ENCODE measurements at places on chromosomes 6 and 20.

DNA sequence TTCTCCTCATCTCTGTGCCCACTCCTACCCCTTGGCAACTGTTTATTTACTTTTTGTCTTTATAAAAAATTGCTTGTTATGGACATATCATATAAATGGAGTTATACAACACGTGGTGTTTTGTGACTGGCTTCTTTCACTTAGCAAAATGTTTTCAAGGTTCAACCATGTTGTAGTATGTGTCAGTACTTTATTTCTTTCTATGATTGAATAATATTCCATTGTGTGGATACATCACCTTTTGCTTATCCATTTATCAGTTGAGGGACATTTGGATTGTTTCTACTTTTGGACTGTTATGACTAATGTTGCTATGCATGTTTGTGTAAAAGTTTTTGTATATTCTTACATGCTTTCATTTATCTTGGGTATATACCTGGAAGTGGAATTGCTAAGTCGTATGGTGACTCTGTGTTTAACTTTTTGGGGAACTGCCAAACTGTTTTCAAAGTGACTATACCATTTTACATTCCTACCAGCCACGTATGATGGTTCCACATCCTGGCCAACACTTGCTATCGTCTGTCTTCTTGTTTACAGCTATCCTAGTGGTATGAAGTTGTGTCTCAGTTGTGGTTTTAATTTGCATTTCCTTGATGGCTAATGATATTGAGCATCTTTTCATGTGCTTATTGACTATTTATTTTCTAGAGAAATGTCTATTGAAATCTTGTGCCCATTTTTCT, 84.4 kb downstream of the SLX4IP start:
- DNase-seq: no peak

- DNase-seq: no peak
Observed at GRCh38 chr6:11515763-11516162, 21.8 kb upstream of the TMEM170B start.

GRCh38 chr20:45917790-45918141, 5.8 kb upstream of the PLTP start:
- DNase-seq: no peak

DNA sequence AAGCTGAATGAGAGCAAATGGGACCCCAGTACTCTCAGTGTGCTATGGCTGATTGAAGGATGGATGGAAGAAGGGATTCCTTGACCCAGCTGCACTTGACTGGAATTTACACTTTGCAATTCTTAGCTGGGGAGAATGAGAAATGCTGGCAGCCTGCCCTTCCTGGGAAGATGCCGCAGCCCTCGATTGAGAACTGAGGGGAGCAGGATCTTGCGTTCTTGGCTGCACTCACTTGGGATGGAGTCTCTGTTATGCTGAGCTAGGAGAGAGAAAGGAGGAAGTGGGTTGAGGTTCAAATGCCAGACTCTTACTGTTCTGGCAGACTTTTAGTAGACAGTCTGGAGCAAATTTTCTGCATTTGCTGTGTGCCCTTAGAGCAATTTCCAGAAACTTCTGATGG, 221.2 kb downstream of the FNDC1 start:
- DNase-seq: no peak

GRCh38 chr6:154267508-154268106, 89.0 kb downstream of the IPCEF1 start:
- no peak for DNase-seq

GRCh38 chr6:54179152-54179551, 67.9 kb downstream of the MLIP start:
- no peak for DNase-seq

DNA sequence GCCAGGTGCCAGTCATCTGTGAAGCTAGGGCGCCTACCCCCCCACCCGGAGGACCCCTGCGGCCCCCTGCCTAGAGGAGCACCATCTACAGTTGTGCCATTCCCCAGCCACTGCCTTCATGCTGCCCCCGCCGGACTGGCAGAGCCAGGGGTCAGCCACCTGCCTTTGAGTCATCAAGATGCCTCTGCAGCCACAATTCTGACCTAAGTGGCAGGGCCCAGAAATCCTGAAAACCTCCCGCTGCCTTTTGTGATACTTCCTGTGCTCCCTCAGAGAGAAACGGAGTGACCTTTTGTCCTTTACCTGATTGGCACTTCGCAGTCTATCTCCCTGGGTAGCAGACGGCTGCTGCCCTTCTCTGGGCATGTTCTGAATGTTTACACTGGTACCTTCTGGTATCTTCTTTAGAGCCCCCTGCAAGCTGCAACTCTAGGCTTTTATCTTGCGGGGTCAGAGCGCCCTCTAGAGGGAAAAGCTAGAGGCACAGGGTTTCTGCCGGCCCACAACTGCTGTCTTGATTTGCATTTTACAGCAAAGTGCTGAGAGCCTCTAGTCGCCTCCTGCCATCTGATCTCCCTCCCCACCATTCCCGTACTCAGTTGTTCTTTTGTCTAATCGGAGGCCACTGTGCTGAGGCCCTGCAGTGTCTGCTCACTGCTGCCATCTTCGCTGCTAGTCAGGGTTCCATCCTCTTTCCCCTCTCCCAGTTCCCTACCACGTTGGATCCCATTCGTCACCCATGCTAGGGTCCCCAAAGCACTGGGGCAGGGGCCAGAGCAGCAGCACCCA, 26.9 kb downstream of the SPATA2 start:
- peak; percentile 72 for DNase-seq

GRCh38 chr6:7126754-7127153, 19.0 kb downstream of the RREB1 start:
- no peak for DNase-seq

- DNase-seq: no peak
Observed at GRCh38 chr20:62142252-62143080, 728 bp downstream of the PSMA7 start.

- no peak for DNase-seq
Observed at GRCh38 chr6:81793821-81794475, 41.5 kb upstream of the TENT5A start.
